Stimulated activated CD4-positive, alpha-beta T cell treated with anti-CD3 and anti-CD28 coated beads, Interleukin-1b, Interleukin-23, amount 100 ng/mL, for 1 hour (primary cell): ENCODE measurements at places on chromosomes 6 and 20.

GRCh38 chr6:165481921-165482320 is 172.5 kb upstream of the C6orf118 start:
- DNase-seq, result no peak

GRCh38 chr20:25484224-25484846 is 76.9 kb downstream of the GINS1 start:
- no peak for DNase-seq

DNA sequence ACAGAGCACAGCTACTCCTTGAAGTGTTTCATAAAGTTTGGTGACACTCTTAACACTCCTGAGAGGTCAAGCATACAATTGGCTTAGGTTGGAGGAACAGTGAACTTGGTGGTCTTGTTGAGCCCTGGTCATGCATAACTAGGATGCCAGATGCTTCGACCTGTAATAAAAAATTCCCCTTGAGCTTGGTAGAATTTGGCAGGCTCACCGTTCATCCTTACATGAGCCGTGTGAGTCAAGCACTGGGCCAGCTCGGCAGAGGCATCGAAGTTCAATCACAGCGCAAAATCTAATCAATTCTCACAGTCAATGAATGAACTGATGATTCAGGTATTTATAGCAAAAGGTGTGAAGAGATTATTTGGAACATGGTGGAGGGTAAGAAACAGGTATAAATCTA is 33.7 kb downstream of the CYP24A1 start:
- DNase-seq, result no peak

DNA sequence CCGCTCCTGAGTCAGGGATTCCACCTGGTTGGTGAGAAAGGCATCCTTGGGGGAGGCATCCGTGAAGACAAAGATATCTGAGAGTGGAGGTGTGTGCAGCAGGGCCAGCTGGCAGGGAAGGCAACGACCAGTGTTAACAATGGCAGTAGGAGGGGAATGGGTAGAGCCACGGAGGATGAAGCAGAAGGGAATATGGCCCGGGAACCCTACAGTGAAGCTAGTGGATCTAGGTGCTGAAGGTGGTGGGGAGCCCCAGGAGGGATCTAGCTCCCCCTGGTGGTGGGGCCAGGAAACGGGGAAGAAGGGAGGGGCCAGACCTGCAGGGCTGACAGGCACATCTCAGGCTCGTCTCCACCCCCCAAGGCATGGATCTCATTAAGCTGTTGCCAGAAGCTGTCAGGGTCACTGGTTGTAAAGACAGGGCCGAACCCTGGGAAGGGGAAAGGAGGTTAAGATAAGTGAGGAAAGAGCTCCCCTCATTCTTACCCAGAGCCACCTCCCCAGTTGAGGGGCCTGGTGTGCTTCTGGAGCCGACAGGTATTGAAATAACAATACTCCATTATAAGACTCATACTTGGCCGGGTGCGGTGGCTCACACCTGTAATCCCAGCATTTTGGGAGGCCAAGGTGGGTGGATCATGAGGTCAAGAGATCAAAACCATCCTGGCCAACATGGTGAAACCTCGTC is 7.3 kb downstream of the VWA7 start:
- DNase-seq, result peak; percentile 67

DNA sequence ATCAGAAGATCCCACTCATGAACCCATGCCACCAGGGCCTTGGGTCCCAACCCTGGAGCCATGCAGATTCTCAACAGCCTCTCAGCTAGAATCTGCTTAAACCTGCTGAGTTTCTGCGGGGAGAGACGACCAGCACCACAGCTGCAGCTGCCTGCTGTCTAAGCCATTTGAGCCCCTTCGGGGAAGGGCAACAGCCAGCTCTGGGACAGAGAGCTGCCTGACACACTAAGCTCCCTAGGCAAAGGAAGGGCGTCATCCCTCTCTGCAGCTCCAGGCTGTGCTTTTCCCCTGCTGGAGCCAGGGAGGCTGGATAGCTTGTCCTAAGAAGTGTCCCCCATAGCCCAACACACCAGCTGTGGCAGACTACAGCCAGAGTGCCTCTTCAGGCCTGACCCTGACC is 182.5 kb downstream of the OTOR start:
- DNase-seq, result no peak

- no peak for DNase-seq
These were observed 19.7 kb upstream of the ULBP3 start for GRCh38 chr6:150088481-150089154.

DNA sequence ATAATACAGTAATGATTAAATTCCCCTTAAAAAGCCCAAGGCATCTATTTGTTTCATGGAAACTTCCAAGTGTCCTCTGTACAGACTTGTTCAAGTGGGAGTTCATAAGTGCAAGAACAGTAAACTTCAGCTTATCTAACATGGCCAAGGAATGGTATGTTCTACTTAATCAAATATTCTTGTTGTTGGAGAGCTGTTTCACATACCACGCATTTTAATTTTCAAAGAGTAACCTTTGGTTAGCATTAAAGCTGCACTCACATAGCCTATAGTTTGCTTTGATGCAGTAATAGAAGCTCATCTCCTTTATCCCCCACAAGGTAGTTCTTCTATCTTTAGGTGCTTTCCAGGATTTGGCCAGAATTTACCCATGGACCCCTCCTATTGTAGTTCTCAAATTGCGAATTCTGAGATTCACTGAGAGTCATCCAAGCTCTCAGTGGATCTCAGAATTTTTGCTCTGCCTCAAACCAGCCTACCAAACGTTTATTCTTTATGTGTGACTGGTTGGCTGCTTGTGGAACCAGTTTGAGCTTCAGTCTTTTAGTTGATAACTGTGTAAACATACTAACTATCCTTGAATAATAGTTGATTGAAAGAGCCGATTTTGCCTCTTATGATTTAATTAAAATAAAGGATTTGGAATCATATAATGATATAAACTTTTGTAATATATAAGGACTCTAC is 668.0 kb upstream of the FLRT3 start:
- no peak for DNase-seq

- no peak for DNase-seq
These were observed 203.5 kb downstream of the KCNQ5 start for GRCh38 chr6:72825315-72825911.

- no peak for DNase-seq
These were observed 166.8 kb upstream of the CARMIL1 start for GRCh38 chr6:25112322-25112773.

DNA sequence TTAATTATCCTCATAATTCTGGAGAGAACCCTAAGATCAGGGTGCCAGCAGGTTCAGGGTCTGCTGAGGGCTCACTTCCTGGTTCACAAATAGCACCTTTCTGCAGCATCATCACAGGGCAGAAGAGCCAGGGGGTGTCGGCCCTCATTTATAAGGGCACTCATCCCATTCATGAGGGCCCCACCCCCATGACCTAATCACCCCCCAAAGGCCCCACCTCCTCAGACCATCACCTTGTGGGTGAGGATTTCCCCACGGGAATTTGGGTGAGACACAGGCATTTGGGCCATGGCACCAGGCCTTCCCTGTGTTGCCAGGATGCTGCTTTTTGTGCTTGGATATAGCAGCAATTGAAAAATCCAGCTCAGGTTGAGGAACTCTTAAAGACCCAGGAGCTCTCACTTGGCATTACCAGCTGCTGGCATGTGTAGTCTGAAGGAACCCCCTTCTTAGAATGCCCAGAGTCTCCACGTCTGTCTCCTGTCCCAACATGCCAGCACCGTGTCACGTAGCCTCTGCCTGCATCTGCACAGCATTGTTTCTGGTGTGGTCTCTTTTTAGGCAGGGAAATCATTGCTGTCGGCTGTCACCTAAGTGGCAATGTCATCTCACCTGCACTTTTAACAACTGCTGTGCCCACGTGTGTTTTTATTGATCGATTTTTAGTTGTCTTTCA is 71.5 kb downstream of the RPP40 start:
- no peak for DNase-seq

DNA sequence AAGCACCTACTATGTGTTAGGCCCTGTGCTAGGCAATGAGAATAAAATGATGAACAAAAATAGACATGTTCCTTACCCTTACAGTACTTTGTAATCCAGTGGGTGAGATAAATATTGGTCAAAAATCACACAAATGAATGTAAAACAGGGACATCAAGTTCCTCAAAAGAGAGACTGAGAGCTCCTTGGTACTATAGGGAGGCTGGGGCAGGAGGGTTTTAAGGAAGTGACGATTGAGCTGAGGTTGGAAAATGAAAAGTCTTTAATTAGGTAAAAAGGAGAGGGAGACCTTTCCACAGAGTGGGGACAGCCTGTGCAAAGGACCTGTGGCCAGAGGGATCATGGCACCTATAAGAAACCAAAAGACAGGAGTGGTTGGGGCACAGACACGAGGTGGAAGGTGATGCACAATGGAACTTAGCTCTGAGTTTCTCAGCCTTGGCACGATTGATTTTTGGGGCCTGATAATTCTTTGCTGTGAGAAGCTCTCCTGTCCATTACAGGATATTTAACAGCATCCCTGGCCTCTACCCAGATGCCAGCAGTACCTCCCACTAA is 140.3 kb downstream of the CEP57L1 start:
- no peak for DNase-seq

GRCh38 chr20:23782366-23782983 is 31.7 kb upstream of the CST1 start:
- no peak for DNase-seq

GRCh38 chr6:106226676-106227075 is 98.9 kb downstream of the ATG5 start:
- no peak for DNase-seq

GRCh38 chr6:46217671-46218131 is 46.9 kb upstream of the ENPP5 start:
- DNase-seq, result no peak

DNA sequence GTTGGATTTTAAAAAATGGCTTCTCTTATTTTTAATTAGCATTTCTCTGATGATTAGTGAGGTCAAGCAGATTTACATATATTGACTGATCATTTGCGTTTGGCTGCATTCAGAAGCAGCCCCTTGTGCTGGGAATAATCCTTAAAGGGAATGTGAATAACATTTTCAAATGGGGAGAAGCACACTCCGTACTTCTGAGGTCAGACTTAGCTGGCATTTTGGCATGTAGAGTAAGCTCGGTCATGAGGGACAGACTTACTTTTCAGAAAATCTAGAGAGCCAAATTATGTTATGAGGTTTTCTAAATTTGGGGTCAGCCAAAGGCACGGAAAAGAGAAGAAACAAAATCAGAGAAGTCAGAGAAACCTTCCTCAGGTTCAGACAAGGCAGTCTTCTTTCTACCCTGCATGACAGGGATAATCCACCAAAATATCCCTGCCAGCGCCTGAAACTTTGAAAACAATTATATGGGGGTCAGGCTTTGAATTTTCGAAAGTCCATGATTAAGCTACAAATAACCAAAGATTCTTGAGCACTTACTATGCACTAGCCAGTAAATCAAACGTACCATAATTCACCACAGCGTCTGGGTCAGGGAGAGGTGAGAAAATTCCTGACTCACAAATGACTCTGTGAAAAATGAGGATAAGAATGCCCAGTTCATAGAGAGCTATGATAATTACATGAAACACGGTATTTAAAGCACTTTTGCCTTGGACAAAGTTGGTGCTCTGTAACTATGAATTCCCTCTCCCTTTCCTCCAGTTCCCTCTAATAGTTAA is 44.9 kb downstream of the ADAT2 start:
- DNase-seq, result no peak

DNA sequence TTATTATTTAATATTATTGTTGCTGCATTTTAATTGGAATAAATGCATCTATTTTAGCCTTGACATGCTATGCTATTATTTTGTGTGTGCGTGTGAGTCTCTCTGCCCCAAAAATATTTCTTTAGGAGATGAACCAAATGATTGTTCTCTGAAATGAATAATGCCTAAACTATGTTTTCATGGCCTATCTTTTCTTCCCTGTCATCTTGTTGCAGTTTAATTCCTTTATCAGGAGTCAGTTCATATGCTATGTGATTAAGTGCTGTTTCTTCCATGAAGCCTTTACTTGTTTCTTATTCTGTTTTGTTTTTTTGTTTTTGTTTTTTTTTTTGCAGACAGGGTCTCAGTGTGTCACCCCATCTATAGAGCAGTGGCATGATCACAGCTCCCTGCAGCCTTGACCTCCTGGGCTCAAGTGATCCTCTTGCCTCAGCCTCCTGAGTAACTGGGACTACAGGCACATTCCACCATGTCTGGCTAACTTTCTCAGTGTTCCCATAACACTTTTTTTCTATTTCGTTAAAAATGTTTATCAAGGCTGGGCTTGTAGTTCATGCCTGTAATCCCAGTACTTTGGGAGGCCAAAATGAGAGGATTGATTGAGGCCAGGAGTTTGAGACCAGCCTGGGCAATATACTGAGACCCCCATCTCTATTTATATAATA is 25.7 kb downstream of the TPX2 start:
- DNase-seq, result no peak

GRCh38 chr6:69704916-69705315 is 91.9 kb downstream of the LMBRD1 start:
- no peak for DNase-seq

DNA sequence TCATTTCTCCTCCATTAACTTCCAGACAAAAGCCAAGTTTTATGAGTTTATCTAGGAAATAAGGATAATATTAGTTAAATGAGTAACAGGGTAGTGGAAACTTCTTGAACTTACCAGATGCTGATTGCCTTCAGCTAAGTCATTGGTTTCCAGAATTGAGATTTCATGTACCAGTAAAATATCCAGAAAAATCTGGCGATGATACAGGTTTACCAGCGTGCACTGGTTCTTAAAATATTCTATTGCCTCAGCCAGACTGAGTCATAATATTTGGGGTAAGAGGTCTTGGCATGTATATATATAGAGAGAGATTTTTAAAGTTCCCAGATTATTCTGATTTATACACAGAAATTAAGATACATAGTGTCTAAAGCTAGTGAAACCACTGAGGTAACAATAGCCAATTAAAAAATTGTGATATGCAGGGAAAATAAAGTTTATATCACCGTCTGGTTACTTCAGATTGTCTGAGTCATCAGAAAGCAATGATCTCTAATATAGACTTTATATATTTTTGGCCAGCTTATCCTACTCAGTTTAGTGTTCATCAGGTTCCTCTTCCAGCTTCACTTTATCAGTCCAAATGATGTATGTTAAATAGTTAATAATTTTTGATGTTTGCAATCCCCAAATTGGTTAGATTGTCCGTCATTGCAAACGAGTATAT is 39.5 kb upstream of the SDHAF4 start:
- DNase-seq, result no peak

- no peak for DNase-seq
These were observed 116.2 kb upstream of the MYL9 start for GRCh38 chr20:36425166-36425565.

- DNase-seq, result no peak
These were observed 44.9 kb downstream of the IRF4 start for GRCh38 chr6:436308-437036.

DNA sequence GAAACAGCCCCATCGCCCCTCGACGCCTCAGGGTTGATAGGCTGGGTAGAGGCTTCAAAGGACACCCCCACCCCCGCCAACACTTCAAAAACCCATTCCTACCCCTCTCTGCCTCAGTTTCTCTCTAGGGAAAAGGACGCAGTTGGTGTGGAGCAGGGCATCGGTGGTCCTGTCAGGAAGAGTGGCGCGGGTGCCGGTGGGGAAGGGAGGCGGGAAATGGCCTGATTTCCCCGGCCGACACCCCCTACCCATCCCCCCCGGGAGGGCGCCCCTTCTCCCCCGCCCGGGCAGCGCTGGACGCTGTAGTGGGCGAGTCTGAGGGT is 367 bp downstream of the NRSN2 start:
- no peak for DNase-seq
